ENCODE measurements at places on chromosomes 4 and X.
A peak's percentile ranks its signal among the peaks of the same experiment; 100 is the strongest.

DNA sequence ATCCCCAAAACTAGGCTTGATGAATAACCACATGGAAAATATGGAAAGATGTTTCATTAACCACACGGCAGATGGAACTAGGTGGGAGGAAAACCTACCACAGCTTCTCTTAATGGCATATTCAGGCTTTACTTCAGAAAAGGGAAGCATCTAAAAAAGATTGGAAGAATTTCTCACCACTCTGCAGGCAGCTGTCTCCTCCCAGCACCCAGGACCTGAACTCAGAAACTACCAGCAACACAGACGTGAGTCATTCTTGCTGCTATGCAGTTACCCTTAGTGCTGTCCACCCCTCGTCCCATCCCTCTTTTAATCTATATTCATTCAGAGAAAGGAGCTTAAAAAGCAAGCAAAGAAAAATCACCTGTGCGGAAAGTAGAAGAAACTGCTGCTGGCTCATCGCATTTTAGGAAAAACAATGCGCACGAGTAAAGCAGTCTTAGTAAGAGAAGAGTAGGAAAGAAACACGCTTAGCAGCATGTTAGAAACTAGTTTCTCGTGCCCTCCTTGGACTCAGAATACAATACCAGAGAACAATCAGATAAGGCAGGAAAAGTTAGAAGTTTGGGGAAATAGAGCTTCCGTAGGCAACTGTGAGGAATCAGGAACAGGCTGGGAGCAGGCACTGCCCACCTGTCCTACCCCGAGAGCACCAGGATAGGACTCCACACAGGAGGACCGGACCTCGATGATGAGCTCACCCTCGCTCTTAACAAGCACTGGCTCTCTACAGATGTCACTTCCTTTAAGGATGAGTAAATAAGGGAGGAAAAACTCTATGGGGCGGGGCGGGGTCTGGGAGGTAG, 48.1 kb upstream of the ENPP6 start:
- DNase-seq, result peak; percentile 39

GRCh38 chr4:135941671-135942070, 1590.6 kb downstream of the PCDH18 start:
- no peak for DNase-seq

GRCh38 chr4:158443731-158444130, 78.0 kb upstream of the RXFP1 start:
- DNase-seq, result no peak

- no peak for DNase-seq
Measured at GRCh38 chr4:1766106-1767060, 26.7 kb upstream of the FGFR3 start.

GRCh38 chrX:49879656-49880277, 483 bp downstream of the USP27X start:
- DNase-seq, result no peak

DNA sequence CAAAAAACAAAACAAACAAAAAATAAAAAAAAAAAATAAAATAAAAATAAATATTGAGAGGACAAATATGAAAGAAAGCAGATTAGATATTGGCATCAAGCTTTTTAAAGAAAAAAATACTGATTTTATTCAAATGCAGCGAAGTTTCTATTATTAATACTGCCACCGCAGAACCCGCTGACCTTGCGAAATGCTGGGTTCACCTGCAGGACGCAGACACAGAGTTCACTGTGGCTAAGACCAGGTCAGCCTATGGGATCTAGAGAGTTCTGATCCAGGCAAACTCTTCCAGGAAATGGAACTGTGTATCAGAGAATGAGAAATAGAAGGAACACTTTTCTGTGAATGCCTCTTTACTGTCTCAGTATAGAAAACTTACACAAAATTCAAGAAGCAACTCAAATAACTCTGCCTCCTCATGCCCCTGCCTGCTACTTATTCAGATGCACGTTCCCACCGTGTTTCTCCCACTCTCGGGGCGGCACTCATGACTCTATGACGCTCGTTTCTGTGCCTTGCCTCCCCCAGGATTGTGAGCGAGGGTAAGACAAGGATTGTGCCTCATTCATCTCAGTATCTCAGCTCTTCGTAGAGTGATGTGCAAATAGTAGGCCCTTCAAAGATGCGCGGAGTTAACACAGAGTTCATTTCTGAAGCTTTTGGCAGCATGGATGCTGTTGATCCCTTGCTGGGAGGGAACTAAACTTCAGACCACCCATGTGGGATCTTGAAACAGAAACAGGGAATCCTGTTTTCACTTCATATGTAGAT, 44.1 kb upstream of the TLR3 start:
- DNase-seq, result no peak

DNA sequence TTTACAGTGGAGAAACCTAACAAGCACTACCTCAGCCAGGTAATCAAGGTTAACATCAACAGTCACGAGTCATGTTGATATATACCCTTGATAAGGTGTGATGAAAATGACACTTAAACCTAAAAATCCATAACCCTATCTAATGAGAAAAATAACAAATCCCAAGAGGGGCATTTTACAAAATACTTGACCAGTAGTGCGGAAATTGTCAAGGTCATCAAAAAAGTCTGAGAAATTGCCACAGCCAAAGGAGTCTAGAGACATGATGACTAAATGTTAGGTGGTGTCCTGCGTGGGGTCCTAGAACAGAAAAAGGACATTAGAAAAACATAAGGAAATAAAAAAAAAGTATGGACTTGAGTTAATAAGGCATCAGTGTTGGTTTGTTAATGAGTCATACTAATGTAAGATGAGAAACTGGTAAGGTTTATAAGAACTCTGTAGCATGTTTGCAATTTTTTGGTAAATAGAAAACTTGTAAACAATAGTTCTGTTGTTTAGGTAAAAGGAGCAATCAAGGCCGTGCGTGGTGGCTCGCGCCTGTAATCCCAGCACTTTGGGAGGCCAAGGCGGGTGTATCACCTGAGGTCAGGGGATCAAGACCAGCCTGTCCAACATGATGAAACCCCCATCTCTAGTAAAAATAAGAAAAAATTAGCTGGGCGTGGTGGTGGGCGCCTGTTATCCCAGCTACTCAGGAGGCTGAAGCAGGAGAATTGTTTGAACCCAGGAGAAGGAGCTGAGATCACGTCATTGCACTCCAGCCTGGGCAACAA, 2.9 kb downstream of the RPL36A start:
- no peak for DNase-seq

DNA sequence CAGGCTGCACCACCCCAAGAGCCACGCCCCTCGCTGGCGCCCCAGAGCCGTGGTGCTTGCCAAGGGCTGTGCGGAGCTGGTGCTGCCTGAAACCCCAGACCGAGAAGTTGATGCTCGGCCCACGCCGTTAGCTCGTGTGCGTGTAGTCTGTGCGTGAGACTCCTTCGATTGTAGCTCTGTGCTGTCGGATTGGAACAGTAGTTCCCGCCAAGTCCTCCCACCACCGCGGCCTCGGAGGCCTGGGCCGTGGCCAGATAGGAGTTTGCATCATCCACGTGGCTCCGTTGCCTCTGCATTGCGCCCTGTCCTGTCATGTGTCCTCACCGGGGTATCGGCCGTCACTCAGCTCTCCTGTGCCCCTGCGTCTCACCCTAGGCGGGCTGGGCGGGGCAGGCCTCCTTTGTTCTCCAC, 24.2 kb downstream of the TNIP2 start:
- DNase-seq, result no peak

GRCh38 chr4:25439918-25440477, 62.9 kb downstream of the ANAPC4 start:
- DNase-seq, result no peak

GRCh38 chr4:25117716-25118472, 42.4 kb downstream of the SEPSECS start:
- DNase-seq, result no peak

GRCh38 chr4:86356425-86357210, 3.2 kb downstream of the MAPK10 start:
- DNase-seq, result peak; percentile 8

DNA sequence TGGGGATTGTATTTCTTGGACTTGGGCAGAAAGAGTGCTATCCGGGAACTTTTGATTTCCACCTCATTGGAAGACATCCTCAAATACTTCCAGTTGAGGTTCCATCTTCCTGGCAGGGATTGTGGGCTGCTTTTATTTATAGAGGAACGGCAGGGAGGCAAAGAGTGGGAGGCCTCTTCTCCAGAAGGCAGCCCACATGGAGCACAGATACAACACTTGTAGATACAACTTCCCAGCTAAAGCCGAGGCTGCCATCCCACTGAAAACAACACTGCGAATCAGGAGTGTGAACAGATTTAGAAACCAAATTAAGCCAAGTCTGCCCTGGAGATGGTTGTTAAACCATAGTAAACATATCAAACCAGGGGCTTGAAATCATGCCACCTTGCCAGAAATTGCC, 212.8 kb upstream of the PPARGC1A start:
- no peak for DNase-seq

GRCh38 chr4:173073939-173074500, 94.6 kb upstream of the GALNT7 start:
- DNase-seq, result no peak

DNA sequence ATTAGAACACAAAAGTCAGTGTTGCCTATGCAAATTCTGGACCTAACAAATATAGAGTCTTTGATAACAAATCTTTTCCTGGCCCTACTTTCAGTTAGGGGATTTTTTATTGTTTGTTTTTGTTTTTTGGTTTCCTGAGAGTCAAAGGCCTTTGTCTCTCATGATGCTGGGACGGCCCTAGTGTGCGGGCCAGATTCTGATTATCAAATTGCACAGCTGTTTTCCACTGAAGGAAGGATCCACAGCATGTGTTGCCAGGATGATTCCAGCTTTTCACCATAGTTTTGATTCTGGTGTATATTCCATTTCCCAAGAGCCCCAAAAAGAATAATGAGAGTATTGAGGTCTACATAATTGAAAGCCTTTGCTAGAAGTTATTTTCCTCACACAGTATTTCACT, 248.2 kb downstream of the CAMK2D start:
- DNase-seq, result no peak

GRCh38 chrX:42530027-42530426, 247.9 kb downstream of the PPP1R2C start:
- no peak for DNase-seq

GRCh38 chr4:93894995-93895394, 66.4 kb downstream of the ATOH1 start:
- no peak for DNase-seq

GRCh38 chr4:185390941-185391340, 4.8 kb downstream of the LRP2BP start:
- DNase-seq, result no peak

DNA sequence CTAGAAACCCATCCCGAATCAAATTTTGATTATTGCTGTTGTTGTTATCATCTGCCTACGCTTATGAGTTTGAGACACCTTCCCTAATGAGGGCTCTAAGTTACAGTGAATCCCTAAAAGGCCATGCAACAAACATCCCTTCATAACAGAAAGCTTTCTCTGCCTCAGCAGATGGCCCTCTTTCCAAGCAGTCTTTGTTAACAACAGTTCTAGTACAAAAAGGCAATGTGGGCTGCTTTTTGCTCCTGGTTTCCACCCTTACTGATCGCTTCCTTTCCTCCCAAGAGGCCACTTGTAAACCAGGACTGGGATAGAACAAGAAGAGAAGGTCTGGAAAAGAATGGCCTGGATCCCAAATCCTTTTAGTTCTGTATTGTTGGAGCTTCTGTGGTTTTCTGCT, 24.2 kb downstream of the GPC4 start:
- DNase-seq, result no peak

DNA sequence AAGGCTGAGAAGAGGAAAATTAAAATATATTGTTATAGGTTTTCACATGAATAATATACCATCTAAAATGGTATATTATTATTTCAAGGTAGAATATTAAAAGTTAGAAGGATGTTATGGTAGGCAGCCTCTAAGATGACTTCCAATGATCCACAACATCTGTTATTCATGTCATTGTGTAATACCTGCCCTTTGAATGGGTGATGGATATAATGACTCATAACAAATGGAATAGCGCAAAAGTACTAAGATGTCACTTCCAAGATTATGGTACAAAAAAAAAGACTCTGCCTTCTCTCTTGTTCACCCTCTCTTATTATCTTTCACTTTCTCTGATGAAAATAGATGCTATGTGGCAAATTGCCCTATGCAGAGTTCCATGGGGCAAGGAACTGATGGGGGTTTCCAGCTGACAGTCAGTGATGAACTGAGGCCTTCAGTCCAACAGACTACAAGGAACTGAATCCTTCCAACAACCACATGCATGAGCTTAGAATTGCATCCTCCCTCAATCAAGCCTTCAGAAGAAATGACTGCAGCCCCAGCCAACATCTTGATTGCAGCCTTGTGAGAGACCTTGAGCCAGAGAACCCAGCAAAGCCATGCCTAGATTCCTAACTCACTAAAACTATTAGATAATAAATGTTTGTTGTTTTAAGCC, 57.7 kb downstream of the HS6ST2 start:
- no peak for DNase-seq

GRCh38 chr4:139331185-139331584, 28.9 kb upstream of the NDUFC1 start:
- no peak for DNase-seq

- no peak for DNase-seq
Measured at GRCh38 chr4:9832640-9833039, 51.2 kb downstream of the DRD5 start.

GRCh38 chrX:136619899-136620505, 28.0 kb upstream of the CD40LG start:
- DNase-seq, result no peak

- DNase-seq, result no peak
Measured at GRCh38 chr4:25792200-25792791, 70.5 kb downstream of the SEL1L3 start.

- no peak for DNase-seq
Measured at GRCh38 chr4:124181039-124181438, 531.5 kb downstream of the ANKRD50 start.

GRCh38 chr4:163558539-163559044, 64.1 kb downstream of the TMA16 start:
- DNase-seq, result peak; percentile 24

DNA sequence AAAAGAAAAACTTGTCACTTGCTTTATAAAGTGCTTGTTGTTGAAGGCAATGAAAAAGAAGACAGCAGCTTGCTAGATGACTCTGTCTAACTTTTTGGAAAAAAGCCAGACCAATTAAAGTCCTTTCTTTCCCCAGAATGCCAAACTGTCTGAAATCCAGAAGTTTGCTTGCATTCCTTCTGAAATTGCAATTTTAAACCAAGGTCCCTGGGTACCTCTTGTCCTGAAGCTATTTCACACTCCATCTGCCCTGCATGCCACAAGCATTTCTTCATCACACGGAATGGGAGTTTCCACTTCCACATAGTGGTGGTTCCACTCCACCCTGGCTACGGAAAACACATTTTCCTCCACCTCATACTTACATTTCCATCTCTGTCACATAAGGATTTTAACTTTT, 101.0 kb downstream of the PAPSS1 start:
- DNase-seq, result no peak

DNA sequence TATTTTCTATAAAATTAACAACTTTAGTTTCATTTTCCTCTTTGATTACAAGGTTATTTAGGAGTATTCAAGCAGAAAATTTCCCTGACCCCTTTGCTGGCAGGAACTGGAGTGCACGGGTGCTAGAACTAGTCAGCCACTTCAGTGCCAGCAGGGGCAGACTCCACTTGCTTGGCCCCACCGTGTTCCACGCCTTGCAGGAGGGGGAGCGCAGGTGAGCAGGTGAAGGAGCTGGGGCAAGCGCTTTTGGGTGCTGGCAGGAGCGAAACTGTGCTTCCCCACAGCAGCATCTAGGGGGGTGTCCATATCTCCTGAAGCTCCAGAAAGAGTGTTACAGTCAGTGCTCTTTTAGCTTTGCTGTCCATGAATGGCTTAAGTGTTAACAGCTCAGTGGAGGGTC, 45.5 kb downstream of the MID2 start:
- no peak for DNase-seq

GRCh38 chr4:155759372-155760252, 791 bp downstream of the GUCY1B1 start:
- peak; percentile 69 for DNase-seq

GRCh38 chrX:7709845-7710244, 133.1 kb upstream of the VCX start:
- no peak for DNase-seq

GRCh38 chrX:135009057-135009610, 13.2 kb downstream of the RTL8B start:
- no peak for DNase-seq

All from GM06990 (cell line).